Breast epithelium (tissue), 4 donors: ENCODE measurements at places on chromosomes 4 and X. TPM values are rescaled to one million over a fixed set of nuclear protein-coding genes. Genes with fewer than 3 reads are reported as not detected.

DNA sequence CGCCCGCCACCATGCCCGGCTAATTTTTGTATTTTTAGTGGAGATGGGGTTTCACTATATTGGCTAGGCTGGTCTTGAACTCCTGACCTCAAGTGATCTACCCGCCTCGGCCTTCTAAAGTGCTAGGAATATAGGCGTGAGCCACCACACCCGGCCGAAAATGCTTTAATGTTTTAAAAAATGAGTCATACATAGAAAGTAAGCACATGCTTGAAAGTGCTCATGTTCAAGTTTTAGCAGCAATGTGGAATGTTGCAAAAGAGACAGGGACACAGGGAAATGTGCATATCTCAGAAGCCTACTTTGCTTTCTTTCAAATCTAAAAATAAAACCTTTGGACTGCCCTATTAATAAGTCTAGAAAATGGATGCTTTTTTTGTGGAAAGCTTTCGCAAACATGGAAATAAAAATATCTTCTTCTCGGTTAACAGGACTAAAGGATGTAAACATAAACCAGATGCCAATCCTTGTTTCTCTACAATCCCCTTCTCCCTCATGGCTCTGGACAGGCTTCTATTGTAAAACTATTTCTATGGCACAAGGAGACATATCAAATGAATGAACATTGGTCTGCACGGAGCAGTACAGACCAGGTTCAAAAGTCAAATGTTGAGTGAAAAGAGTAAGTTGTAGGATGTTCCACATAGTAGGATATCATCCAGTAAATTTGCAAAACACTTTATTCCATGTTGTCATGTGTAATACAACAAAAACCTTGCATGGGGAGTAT lies 15.0 kb downstream of the MECP2 start:
- DNase-seq: no peak
- H3K36me3 ChIP-seq: no peaks in the 10 kb centered on the region
- no peaks in the 10 kb centered on the region for H3K4me1 ChIP-seq
- H3K27me3 ChIP-seq: no peaks in the 10 kb centered on the region
- H3K4me3 ChIP-seq: no peak overlapping the region

DNA sequence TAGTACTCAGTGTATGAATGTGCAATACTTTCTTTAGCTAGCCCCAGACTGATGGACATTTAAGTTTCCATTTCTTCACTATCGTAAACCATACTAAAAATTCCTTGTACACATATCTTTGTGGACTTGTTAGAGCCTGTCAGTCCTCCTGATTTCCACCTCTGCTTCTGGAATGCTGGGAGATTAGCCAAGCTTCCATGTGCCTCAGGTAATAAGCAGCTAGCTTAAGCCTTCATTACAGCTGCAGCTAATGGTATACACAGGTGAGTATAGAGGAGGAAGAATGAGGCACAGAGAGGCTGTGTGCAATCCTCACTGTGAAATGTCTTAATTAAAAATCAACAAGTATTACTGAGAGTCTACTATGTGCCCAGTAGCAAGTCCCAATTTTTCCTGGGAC lies 9.8 kb downstream of the SMIM9 start:
- no peaks in the 10 kb centered on the region for H3K4me1 ChIP-seq
- H3K27me3 ChIP-seq: peaks cover 7% of the 10 kb centered on the region
- no peaks in the 10 kb centered on the region for H3K36me3 ChIP-seq
- no peak overlapping the region for H3K4me3 ChIP-seq

GRCh38 chr4:15832523-15833451 lies 54.7 kb downstream of the CD38 start:
- H3K27ac ChIP-seq: no peak overlapping the region
- H3K27me3 ChIP-seq: no peaks in the 10 kb centered on the region
- no peaks in the 10 kb centered on the region for H3K36me3 ChIP-seq
- no peaks in the 10 kb centered on the region for H3K4me1 ChIP-seq

GRCh38 chrX:46957297-46957696 lies 45.1 kb downstream of the JADE3 start:
- no peak overlapping the region for H3K4me3 ChIP-seq
- H3K27me3 ChIP-seq: no peaks in the 10 kb centered on the region
- no peak for DNase-seq

ZNF157 gene
- not detected for total RNA-seq
